ENCODE measurements at places on chromosomes 1 and 21. TPM values are rescaled to one million over a fixed set of nuclear protein-coding genes. Genes with fewer than 3 reads are reported as not detected.

Gene NCF2
- 1.1 TPM for total RNA-seq

Gene LDLRAD2
- 0.12 TPM for total RNA-seq

Gene RAB25
- not detected for total RNA-seq

Gene CLCA4
- not detected for total RNA-seq

Gene AADACL4
- not detected for total RNA-seq

Gene TMOD4
- total RNA-seq: not detected

Gene PCSK9
- total RNA-seq: 3.1 TPM
